ENCODE measurements at places on chromosomes 7 and 10. TPM values are rescaled to one million over a fixed set of nuclear protein-coding genes. Genes with fewer than 3 reads are reported as not detected.

DNA sequence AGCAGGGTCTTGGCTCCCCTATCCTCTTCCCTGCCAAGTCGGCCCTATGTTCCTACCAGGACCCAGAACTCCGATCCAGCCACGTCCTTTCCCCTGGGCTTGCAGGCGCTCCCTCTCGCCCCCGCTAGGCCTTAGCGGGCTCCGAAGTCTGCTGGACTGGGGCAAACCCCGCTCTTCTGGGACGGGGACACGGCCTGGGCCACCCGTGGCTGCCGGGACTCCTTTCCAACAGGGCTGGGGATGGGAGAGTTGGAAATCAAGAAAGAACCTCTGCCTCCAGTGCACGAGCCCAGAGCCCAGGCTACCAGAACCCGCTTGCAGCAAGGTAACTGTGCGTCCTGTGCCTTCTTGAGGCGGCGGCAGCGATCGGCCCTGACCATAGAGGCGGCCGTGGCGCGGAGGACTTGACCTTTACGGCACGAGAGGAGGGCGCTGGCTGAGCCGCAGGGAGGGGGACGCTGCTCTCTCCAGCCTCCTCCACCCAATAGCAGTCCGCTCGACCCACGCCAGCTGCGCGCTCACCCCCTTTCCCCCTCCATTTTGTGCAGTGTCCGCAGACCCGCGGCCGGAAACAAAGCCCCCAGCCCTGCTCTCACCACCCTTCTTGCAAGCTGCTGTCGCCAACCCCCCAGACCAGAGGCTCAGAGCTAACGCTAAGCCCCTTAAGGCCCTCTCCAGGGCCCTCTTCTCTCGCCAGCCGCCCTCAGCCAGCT, 7.0 kb upstream of the HOXA11 start:
- no peak for DNase-seq

GRCh38 chr7:32048970-32049491, 21.2 kb downstream of the PDE1C start:
- DNase-seq, result no peak

GRCh38 chr7:100875356-100875751, 451 bp downstream of the SRRT start:
- DNase-seq, result no peak

DNA sequence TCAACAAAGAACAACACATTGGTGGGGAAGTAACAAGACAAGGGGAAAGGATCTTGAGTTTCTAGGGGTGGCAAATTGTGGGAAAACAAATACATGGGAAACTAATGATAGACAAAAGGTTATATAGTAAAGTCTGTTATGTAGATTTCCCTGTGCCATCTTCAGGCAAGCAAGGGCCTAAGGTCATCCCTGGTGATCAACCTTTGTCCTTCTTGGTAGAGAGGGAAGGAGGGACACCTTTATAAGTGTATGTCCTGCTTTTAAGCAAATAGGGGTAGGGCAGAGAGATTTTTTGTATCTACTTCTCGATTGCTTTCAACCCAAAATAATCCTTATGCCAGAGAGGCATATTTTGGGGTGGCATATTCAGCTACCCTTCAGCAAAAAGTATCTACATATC, 11.8 kb upstream of the ACTA2 start:
- DNase-seq, result no peak

- DNase-seq, result no peak
Observed at GRCh38 chr10:78614744-78615143, 454.0 kb upstream of the ZMIZ1 start.

- no peak for DNase-seq
Observed at GRCh38 chr7:138089080-138089901, 13.0 kb downstream of the AKR1D1 start.

GRCh38 chr10:85612833-85613232, 753.8 kb downstream of the GRID1 start:
- DNase-seq, result no peak

DNA sequence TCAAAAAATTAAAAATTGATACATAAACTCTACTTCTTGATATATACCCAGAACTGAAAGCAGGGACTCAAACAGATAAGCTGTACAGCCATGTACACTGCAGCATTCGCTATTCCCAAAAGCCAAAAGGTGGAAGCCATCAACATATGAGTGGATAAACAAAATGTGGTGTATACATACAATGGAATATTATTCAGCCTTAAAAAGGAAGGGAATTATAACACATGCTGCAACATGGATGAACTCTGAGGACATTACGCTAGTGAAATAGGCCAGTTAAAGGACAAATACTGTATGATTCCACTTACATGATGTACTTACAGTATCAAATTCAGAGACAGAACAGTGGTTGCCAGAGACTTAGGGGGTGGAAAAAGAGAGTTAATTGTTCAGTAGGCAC, 8.1 kb downstream of the TMEM209 start:
- no peak for DNase-seq

- no peak for DNase-seq
Observed at GRCh38 chr7:519484-520390, at the start of gene PDGFA. Gene PDGFA, minus strand, starts transcription at chr7:519846. Its CDS starts 845 bp downstream, at chr7:519001.

TUBB8 gene
- not detected for total RNA-seq

EGR2 gene
- total RNA-seq, result 14.3 TPM

CALHM1 gene
- not detected for total RNA-seq

All from natural killer cell treated with Interleukin-12 subunit alpha and Interleukin-12 subunit beta and Interleukin-15 and Interleukin-18, amount 100 ng/mL, for 72 hours (primary cell).